DMS79 (cell line): ENCODE measurements at places on chromosomes 4 and X.

DNA sequence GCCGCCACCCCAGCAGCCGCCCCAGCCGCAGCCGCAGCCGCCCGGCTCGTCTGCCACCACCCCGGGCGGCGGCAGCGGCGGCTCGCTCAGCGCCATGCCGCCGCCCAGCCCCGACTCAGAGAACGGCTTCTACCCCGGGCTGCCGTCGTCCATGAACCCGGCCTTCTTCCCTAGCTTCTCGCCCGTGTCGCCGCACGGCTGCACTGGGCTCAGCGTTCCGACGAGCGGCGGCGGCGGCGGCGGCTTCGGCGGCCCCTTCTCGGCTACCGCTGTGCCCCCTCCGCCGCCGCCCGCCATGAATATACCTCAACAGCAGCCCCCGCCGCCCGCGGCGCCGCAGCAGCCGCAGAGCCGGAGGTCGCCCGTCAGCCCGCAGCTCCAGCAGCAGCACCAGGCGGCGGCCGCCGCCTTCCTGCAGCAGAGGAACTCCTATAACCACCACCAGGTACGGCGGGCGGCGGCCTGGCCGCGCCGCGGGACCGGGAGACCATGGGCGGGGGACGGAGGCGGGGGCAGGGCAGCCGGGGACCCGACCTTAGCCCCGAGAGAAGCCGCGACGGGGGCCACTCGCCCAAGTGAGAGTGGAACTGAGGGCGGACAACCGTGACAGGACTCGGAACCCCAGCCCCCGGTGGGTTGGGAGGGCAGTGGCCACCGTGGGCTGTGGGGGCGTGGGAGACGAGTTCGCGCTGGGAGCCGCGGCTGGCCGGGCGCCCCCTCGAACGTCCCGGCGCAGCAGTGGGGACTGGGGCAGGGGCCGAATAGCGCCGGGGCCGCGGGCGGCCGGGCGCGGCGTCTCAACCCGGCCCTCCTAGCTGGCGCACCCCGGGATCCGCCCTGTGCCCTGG, 1.8 kb downstream of the CPEB2 start:
- no peak for DNase-seq

GRCh38 chr4:81472281-81473182, 825 bp upstream of the RASGEF1B start:
- peak; percentile 55 for DNase-seq

GRCh38 chr4:26161030-26161824, 159.6 kb upstream of the RBPJ start:
- no peak for DNase-seq

DNA sequence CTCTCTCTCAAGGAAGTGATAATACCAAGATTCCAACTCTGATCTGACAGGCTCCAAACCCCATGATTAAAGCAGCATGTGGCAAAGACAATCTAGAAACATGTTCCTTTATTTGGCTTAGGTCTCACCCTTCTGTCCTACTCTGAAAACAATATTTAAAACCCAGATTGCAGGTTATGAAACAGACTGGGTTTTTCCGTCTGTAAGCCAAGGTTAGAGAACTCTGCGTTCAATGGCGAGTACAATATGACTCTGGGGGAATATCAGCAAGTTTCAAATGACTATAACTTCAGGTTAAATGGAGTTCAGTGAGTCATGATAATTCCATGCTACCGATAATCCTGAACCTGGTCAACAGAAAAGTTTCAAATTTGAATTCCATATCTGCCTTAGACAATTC, 50.8 kb downstream of the ANAPC10 start:
- DNase-seq = no peak

DNA sequence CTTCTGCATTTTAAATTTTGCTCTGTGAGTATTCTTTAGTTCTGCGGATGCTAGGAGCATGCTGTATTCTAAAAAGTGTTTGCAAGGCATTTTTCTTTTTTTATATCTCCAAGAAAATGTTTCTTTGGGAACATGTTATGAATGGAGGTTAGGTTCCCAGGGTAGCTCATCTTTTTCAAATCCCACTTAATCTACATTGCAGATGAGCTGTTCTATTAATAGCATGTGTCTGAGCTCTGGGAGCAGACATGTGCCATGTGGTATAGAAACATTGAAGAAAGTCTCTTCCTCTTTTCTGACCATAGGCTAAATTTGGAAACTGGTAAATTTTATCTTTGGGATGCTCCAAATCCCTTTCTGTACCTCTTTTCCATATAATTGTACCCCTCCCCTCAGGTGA, 23.2 kb downstream of the DIAPH2 start:
- DNase-seq = no peak

- DNase-seq = no peak
These were observed 205.0 kb downstream of the PABPC4L start for GRCh38 chr4:133996431-133997121.

GRCh38 chrX:137479386-137479785, 86.5 kb upstream of the ZIC3 start:
- DNase-seq = no peak

- no peak for DNase-seq
These were observed 20.8 kb downstream of the ARHGEF6 start for GRCh38 chrX:136759968-136760367.

GRCh38 chr4:80255329-80256095, 11.0 kb upstream of the FGF5 start:
- DNase-seq = no peak

GRCh38 chrX:121150217-121150616, 102.8 kb downstream of the GLUD2 start:
- DNase-seq = no peak

DNA sequence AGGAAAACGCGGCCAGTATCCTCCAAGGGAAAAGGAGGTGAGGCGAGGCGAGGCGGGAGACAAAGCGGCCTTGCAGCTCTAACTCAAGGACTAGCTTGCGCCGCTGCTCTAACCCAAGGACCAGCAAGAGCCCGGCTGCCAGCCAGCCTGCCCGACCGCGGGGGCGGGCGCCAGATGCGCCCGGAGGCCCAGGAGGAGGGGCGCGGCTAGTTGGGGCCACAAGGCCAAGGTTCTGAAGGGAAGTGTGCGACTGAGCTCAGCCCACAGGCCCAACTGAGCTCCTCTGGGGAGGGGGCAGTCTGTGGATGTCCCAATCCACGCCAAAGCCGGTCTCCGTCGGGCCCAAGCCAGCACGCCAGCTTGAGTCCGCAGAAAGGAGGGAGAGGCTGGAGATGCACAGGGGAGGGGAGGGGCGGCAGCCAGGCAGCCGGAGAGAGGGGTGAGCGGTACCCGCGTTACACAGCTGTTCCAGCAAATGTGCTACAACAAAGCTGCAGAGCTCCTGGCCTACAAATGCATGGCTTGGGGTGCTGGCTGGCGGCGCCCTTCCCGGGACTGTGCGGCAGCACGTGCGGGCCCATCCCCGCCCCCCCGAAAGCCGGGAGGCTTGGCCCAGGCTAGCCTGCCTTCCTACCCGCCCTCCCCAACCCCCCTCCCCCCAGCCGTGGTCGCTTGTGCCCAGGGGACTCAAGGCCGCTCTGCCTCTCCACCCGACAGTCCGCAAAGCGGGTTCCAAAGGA, 637 bp downstream of the AMER1 start:
- DNase-seq = no peak

DNA sequence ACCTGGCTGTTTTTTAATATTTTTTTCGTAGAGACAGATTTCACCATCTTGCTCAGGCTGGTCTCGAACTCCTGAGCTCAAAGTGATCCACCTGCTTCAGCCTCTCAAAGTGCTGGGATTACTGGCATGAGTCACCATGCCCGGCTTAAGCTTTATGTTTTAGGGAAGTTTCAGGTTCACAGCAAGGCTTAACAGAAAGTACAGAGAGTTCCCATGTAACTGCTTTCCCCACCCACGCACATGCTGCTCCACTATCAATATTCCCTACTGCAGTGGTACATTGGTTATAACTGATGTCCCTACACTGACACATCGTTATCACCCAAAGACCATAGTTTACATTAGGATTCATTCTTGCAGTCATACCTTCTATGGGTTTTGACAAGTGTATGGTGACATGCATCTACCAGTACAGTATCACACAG, 62.7 kb downstream of the PRPS1 start:
- DNase-seq = no peak

GRCh38 chr4:16104520-16104919, 20.7 kb upstream of the PROM1 start:
- DNase-seq = no peak

DNA sequence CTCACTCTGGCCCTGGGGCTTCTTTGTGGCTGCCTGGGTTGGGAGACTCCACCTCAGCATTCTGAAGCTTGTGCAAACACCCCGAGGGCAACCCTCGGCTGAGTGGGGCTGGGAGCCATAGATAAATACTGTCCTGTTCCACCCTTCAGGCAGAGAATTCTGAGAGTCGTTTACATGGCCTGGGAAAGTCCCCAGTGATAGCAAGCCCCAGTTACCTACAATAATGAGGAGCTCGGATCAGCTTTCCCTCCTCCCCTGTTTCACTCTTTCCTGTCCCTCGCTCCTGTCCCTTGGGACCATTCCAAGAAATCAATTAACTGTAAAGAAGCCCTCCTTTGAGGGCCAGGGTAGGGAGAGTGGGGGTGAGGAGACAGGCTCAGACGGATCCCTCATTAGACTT, 31.6 kb upstream of the DDX3X start:
- DNase-seq = peak; percentile 23

GRCh38 chr4:121789455-121789854, 11.7 kb upstream of the EXOSC9 start:
- no peak for DNase-seq

GRCh38 chr4:115834441-115834840, 721.0 kb upstream of the NDST4 start:
- no peak for DNase-seq
